ENCODE measurements at places on chromosomes 1 and 21.

DNA sequence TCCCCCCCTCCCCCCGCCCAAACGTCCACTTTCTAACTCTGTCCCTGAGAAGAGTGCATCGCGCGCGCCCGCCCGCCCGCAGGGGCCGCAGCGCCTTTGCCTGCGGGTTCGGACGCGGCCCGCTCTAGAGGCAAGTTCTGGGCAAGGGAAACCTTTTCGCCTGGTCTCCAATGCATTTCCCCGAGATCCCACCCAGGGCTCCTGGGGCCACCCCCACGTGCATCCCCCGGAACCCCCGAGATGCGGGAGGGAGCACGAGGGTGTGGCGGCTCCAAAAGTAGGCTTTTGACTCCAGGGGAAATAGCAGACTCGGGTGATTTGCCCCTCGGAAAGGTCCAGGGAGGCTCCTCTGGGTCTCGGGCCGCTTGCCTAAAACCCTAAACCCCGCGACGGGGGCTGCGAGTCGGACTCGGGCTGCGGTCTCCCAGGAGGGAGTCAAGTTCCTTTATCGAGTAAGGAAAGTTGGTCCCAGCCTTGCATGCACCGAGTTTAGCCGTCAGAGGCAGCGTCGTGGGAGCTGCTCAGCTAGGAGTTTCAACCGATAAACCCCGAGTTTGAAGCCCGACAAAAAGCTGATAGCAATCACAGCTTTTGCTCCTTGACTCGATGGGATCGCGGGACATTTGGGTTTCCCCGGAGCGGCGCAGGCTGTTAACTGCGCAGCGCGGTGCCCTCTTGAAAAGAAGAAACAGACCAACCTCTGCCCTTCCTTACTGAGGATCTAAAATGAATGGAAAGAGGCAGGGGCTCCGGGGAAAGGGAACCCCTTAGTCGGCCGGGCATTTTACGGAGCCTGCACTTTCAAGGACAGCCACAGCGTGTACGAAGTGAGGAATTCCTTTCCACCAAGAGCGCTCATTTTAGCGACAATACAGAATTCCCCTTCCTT is 158.1 kb downstream of the RUNX1 start:
- peak; percentile 67 for DNase-seq

DNA sequence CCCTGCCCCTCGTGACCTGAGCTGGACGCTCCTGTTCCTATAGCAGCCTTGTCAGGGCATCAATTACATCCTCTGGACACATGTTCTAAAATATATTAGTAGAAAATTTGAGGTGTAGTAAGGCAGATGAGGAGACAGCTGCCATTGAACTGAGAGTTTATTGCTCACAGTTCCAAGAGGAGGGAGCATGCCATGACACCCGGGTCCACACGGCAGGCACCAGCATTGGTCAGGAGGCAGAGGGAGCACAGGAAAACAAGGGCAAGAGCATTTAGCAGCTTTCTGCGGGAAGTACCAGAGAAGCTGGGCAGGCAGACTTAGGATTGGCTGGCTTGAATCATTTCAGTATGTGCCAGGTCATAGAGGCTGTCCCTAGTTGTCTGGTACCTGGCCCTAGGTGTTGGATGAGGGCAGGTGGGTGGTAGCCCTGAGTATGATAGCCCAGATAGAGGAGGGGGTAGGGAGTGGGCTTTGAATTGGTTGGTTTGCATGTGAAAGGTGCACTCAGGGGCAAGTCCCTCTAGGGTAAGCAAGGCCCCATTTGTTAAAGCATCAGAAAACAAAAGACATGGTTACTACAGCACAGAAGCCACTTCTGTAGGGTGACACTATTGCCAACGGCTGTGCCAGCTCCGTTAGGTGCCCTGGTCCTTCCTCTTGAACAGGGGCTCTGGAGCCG is 223.6 kb upstream of the RAB4A start:
- DNase-seq, result no peak

DNA sequence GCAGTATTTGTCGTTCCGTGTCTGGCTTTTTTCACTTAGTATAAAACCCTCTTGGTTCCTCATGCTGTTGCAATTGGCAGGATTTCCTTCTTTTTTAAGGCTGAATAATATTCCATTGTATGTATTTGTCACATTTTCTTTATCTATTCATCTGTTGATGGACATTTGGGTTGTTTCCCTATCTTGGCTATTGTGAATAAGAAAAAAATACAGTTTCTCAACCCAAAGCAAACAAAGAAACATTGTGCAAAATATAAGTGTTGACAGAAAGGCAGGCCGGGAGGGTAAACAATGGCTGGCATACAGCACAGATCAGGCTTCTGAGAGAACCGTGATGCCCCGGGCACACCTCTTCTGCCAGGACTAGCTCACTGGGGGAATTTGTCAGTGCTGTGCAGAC is 26.9 kb downstream of the NENF start:
- DNase-seq, result no peak

DNA sequence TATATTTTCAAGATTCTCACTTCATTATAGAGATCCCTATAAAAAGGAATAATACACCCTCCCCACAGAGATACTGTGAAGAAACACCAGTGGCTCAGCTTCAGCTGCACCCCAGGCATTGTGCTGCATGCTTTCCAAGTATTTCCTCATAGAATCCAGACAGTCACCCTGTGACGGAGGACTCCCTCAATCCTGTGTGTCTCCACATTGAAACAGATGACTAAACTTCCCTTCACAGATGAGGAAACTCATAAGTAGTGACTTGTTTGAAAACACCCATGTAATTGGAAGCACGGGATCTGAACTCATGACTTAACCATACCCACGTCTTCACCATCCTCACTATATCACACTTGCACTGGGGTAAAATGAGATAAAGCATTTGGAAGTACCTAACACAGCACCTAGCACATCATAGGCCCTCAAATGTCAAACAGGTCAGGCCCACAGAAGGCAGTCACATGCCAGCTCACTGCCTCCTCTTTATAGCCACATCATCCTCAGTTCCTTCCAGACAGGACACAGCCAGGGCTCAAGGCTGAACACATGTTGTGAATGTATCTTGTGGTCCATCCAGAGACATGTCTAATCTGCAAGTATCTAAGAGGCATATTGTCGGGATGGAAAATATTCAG is 55.2 kb downstream of the GPR161 start:
- DNase-seq, result no peak

GRCh38 chr1:162994921-162995320 is 74.2 kb upstream of the RGS4 start:
- no peak for DNase-seq

DNA sequence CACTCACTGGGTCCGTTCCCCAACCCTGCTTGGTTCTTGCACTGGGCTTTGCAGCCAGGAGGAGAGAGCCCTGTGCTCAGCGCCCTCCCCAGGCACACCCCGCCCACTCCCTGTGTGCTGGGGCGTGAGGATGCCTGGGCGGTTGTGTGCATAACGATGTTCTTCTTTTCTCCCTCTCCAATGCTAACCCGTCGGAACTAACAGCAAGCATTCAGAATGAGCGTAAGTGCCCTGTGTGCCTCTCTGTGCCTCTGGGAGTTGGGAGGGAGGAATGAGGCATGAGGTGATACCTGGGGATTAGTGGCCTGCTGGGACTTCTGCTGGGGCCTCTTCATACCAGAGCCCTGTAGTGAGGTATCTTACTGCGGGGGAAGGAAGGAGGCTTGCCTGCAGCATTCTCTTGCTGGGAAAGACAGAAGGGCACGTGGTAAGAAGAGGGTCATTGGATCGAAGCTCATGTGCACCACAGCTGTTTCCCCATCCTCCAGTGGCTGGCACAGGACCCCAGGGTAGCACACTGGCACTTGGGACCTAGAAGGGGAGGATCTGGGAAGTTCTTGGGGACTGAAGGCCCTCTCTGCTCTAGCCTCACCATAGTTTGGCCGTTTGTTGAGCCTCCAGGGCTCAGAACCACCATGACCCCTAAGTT is 79.8 kb downstream of the NFASC start:
- DNase-seq, result no peak

DNA sequence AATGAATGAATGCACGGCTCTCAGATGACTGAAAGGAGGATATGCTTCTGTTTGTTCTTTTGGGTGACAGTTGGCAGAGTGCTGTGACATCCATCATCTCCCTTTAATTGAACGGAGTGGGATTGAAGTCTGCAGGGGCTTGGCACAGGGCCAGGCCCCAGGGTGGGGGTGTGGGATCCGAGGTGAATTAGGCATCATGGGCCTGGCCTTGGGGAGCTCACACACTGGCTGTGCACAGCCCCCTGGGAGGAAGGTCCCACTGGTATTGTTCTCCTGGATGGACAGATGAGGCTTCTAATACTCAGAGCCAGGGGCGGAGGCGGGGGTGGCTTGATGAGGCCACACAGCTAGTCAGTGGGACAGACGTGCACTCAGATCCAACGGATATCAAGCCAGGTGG is 19.3 kb downstream of the EPHB2 start:
- DNase-seq, result peak; percentile 67

DNA sequence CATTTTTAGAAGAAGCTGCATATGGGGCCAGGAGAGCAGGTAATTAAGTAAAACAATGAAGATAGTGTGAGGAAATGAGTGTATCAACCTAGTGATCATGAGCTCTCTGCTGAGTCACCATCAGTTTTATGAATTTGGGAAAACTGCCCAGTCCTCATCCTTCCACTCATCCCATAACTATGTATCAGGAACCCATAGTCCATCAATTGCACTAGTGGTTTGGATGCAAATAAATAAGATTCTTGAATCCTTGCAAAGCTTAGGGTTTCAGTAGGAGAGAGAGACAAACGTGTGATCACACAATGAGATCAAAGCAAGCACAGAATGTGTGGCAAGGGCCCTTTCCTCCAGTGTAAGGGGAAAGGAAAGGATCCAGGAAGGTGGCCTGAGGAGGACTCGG is 145.6 kb downstream of the ZZZ3 start:
- DNase-seq, result no peak

DNA sequence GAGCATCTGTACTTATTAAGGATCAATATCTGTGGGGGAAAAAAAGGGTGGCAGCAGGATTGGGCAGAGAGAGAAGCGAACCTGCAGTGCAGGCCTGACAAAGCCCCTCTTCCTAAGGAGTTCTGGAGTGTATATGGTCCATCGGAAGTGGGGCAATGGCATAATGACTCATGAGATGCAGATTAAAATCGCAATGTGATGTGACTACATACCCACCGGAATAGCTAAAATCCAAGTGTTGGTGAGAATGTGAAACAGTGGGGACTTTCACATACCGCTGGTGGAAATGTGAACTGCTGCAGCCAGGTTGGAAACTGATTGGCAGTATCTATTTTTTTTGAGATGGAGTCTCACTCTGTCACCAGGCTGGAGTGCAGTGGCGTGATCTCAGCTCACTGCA is 8.2 kb upstream of the CREG1 start:
- DNase-seq, result no peak

GRCh38 chr1:210262167-210262896 is 29.7 kb downstream of the SERTAD4 start:
- DNase-seq, result no peak

All from NCI-H1417 (cell line).